ENCODE measurements at places on chromosomes 13 and 19.

DNA sequence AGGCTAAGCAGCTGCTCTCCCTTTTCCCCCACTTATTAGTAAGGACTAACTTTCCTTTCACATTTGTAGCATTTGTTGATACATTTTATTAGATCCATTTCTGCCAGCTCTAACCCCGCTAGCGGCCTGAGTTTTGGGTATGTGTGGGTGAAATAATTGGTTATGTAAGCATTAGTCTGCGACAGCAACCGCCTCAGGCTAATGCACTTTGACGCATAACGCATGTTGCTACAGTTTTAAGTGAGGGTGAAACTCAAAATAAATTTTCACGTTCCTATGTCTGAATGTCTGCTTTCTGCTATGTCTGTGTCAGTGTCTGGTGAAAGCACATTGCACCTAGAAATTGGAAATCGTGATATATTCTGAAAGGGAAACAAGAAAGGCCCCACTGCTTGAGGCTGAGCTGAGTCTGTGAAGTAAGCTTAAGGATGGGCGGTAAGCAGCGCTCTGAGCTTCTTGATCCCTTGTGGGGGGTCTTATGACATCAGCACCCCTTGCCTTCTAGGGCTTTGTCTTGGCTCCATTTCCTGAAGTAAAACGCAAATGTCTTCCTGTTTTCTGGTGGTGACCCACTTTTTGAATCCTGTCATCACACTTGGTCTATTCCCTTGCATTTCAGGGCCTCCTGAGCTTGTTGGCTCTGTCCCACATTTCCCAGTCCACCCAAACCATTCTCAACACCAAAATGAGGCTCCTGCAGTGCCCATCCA is 648.3 kb upstream of the ARGLU1 start:
- DNase-seq: no peak

- no peak for DNase-seq
These were observed 65.8 kb upstream of the RFXAP start for GRCh38 chr13:36753176-36753575.

- DNase-seq: no peak
These were observed 1925.2 kb downstream of the OLFM4 start for GRCh38 chr13:54953786-54954185.

- no peak for DNase-seq
These were observed 49.0 kb downstream of the DNAJC15 start for GRCh38 chr13:43072394-43072793.

DNA sequence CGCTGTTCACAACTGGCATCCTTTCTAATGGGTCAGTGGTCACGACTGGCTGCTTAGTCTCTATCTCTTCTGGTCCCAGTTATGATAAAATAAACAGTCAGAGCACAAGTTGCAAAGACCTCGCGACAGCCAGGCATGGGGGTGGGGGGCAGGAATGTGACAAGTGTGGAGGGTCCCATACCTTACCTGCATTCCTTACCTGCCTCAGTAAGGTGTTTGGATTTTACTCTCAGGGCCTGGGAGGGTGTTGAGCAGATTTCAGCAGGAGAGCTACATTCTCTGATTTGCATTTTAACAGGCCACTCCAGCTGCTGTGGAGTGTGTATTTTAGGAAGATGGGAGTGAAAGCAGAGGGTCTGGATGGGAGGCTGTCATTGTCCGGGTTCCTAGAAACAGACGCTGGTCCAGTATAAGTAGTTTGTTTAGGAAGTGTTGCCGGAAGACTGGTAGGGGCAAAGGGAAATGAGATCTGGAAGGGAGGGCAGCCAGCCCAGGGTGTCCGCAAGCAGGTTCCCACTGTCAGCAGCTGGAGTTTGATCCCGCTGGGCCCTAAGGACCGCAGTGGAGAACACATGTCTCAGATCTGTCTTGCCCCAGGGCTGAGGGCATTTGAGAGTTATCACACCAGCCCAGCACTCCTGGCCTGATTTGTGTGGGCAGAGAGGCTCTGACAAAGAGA is 920.0 kb downstream of the UQCRFS1 start:
- DNase-seq: no peak

DNA sequence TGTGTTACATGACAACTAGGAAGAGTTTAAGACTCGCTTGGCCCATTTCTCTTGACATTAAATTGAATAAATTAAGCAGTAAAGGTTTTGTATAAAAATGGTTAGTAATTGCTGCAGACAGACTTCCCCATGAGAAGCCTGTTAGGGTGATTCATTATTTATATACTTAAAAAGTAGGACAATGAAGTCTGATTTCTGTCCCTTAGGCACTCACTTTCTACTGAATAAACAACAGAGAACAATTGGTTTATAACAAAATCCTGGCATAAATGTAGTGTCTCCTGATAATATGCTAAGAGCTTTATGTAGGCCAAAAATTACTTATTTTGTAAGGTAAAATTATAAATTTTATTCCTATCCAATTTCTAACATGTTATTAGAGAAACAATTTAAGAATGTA is 2138.5 kb upstream of the PCDH20 start:
- no peak for DNase-seq

DNA sequence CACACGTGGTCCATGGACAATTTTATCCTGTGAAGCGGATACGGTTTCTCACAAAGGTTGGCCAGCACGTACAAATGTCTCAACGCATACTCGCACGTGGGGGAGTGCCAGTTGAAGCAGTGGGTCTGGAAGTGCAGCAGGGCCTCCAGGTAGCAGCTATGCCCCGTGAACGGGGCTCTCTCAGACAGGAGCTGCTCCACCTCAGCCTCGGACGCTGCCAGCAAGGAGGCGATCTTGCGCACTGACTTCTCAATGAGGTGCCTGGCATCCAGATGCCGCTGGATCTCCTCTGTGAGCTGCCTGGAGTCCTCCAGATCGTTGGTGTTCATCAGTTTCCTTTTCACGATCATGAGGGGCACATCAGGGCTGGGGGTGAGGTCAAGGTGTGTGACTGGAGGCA is 2272.0 kb downstream of the PCDH9 start:
- no peak for DNase-seq

DNA sequence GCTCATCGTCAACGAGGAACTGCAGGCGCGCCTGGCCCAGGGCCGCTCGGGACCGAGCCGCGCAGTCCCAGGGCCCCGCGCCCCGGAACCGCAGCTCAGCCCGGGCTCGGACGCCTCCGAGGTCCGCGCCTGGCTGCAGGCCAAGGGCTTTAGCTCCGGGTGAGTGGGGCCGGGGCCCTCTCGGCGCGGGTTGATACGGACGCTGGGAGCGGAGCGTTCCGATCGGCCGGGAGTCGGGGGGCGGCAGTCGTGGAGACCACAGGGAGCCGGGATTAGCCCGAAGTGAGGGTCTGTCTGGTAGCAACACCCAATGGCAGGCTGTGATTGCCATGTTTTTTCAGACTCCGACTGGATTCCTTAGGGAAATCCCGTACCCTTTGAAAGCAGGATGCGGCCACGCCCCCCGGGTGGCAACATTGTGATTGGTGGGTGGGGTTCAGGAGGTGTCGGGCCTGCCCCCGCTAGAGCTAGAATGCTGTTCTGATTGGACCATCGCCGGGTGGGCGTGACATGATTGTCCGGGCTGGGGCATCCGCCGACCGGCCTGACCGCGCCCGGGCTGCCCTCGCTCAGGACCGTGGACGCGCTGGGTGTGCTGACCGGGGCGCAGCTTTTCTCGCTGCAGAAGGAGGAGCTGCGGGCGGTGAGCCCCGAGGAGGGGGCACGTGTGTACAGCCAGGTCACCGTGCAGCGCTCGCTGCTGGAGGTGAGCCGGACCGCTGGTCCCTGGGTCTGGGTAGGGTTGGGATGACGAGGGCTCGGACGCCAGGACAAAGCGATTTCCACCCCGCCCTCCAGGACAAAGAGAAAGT is 11.3 kb downstream of the EPS8L1 start:
- peak; percentile 37 for DNase-seq

DNA sequence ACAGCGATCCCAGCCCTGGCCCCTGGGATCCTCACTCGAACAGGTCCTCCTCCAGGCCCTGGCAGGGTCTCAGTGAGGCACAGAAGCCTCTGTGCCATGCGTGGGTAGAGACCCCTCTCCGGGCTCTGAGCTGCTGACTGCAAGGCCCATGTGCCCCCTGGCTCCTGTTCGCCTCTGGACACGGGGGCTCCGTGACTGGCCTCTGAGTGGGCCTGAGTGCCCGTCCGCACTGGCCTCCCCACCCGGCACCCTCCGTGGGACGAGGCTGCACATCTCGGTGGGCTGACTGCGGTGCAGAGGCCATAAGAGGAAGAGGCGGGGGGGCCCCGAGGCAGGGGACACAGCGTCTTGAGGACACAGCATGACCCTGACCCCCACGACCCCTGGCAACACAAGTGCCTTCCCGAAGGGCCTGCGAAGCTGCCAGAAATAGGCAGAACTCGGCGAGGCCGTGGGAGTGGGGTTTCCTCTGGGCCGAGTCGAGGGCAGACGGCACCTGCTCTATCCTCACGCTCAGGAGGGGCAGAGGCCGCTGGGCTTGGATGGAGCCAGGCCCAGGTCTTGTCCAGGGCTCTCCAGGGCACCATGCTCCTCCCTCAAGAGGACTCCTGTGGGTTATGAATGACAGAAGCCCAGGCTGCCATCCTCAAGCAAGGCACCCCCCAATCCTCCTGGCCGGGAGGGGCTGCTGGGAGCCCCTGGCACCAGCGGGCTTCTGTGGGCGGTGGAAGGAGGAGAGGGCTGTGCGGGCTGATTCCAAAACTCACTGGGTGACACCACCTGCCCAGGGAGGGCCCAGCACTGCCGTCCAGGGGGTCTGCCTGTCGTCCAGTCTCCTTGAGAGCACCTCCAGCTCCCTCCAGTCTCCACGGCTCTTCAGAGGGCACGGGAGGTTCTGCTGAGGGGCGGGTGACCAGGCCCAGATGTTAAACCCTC is 52.6 kb downstream of the RASA3 start:
- no peak for DNase-seq
